ENCODE measurements at places on chromosomes 1 and 21.

DNA sequence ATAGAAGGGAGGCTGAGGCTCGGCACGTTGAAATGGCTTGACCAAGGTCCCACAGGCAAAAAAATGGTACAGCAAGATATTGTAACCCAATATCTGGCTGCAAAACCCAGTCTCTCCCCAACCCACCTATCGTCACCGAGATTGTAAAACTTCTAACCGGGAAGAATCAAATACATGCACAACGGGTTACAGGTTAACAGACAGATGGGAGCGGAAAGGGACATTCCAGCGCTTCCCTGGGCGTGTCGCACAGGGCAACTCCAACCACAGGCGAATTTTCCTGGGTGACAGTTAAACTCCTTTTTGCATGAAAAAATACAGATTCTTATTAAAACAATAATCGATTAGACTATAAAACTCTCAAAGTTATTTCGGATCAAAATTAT is 31.8 kb upstream of the JUN start:
- no peak for DNase-seq

- DNase-seq: no peak
These were observed 111.7 kb downstream of the GLUL start for GRCh38 chr1:182279724-182280503.

- DNase-seq: no peak
These were observed 858.3 kb upstream of the TMPRSS15 start for GRCh38 chr21:19261731-19262376.

GRCh38 chr1:110133436-110133835 is 16.9 kb upstream of the SLC6A17 start:
- no peak for DNase-seq

DNA sequence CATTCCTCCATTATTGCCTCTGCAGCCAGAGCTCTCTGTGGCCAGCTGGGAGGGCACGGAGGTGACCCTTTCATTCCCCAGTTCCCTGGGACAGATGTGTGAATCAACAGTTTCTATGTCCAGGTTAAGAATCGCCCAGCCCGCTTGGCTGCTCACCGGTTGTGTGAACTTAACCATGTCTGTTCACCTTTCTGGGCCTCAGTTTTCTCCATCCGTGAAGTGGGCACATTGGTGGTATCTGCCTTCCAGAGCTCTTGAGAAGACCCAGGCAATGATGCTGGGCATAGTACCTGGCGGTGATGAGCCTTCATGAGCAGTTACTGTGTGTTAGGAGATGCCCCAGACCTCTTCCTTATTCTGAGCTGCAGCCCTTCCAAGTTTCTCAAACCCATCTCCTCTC is 238.3 kb downstream of the MATN1 start:
- DNase-seq: no peak

GRCh38 chr1:48644190-48644900 is 132.3 kb downstream of the BEND5 start:
- no peak for DNase-seq
